Activated CD4-positive, alpha-beta T cell treated with anti-CD3 and anti-CD28 coated beads for 24 hours (primary cell): ENCODE measurements at places on chromosomes 7 and 10.

DNA sequence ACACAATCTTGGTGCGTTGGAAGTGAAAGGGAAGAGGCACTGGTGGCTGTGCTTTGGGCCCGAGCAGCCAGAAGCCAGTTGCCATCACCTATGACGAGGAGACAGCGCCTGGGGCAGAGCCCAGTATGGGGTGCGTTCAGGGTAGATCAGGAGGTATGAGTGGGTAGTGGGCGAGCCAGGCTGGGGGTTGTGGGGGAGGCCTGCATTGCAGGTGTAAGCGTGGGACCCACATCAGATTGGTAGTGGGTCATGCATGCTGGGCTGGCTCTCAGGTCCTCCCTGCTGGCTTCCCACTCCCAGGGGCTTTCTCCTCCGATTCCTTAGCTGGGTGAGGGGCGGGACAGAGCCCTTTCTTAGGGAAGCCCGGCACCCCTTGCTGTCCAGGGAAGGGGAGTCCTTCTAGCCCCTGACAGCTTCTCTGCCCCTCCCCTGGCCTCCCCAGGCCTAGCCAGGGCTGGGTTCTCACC lies 445 bp upstream of the PVRIG start:
- DNase-seq: no peak

DNA sequence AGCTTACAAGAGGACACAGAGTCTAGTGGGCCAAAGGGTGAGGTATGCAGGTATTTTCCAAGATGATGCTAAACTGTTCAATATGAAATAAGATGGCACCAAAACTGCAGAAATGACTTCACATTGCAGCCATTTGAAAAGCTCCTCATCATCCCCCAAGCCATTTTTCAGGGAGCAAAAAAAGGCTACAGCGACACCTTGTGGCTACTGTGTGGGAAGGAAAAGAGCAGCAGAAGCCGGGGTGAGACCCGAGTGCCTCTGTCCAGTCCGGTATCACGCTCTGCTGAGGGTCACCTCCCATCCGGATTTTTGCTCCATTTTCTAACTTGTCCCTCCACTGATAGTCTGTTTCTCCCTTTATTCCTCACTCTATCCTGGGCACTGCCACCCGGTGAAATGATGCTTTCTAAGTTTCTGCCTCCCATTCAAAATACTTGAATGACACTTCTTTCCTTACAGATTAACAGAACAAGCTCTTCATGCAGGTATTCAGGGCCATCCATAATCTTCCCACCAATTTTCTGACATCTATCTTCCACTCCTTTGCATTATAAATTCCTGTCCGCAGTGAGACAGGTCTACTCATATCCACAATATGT lies 220.2 kb downstream of the DGKI start:
- peak; percentile 9 for DNase-seq

- DNase-seq: no peak
Measured at GRCh38 chr7:117637937-117638336, 158.1 kb downstream of the CFTR start.

DNA sequence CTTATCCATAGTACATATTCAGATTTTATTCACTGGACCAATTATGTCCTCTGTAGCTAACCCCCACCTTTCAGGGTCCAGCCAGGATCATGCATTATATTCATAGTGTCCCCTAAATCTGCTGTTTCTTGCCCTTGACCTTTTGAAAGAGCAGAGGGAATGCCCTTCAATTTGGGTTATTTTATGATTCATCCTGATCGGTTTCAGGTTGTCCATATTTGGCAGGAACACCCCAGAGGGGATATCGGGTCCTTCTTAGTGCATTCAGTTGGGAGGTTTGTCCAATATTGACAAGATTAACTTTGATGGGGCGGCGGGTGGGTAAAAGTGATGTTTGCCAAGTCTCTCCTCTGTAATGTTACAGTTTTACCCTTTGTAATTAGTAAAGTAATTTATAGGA lies 60.9 kb downstream of the SHH start:
- no peak for DNase-seq
